ENCODE measurements at places on chromosomes 11 and 22.

DNA sequence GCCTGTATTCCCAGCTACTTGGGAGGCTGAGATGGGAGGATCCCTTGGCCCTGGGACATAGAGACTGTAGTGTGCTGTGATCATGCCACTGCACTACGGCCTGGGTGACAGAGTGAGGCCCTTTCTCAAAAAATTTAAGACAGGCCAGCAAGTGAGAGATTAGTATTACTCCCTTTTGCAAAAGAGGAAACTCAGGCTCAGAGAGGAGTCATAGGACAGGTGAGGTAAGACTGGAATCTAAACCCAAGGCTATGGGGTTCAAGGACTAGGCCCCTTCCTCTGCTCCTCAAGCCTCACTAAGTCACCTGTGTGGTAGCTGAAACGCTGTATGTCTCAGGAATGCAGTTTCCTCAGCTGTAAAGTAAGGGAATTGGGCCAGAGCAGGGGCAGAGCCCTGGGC is 1.6 kb upstream of the P2RY2 start:
- DNase-seq: no peak

DNA sequence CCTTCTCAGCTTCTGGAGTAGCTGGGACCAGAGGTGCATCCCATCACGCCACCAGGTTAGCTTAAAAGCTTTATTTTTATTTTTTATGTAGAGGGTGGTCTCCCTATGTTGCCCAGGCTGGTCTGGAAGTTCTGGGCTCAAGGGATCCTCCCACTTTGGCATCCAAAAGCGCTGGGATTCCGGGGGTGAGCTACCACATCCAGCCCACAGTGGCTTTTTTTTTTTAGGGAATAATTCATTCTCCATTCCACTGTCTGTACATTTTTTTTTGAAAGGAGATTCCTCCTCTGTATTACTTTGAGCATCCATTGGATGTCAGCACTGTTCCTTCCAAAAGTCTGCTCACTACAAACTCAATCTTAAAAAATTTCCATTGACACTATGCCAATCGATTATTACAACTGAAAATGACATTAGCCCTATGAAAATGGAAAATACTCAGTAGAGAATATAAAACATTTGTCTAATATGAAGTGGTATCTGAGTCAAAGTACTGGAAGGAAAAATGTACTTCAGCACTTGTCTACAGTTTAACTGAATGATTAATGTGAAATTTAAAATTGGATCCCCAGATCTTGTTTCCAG is 1.3 kb upstream of the LPXN start:
- no peak for DNase-seq

DNA sequence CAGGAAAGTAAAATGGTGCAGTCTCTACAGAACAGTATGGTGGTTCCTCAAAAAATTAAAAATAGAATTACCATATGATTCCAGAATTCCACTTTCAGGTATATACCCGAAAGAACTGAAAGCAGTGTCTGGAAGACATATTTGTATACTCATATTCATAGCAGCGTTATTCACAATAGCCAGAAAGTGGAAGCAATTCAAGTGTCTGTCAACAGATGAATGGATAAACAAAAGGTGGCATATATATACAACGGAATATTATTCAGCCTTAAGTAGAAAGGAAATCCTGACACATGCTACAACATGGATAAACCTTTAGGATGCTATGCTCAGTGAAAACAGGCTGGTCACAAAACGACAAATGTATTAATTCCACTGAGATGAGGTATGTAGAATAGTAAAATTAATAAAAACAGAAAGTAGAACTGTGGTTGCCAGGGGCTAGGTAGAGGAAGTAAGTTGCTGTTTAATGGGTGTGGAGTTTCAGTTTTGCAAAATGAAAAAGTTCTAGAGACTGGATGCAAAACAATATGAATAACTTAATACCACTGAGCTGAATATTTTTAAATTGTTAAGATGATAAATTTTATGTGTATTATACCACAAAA is 14.5 kb downstream of the SAA1 start:
- no peak for DNase-seq

GRCh38 chr22:31556627-31557203 is 60.4 kb downstream of the SFI1 start:
- no peak for DNase-seq

DNA sequence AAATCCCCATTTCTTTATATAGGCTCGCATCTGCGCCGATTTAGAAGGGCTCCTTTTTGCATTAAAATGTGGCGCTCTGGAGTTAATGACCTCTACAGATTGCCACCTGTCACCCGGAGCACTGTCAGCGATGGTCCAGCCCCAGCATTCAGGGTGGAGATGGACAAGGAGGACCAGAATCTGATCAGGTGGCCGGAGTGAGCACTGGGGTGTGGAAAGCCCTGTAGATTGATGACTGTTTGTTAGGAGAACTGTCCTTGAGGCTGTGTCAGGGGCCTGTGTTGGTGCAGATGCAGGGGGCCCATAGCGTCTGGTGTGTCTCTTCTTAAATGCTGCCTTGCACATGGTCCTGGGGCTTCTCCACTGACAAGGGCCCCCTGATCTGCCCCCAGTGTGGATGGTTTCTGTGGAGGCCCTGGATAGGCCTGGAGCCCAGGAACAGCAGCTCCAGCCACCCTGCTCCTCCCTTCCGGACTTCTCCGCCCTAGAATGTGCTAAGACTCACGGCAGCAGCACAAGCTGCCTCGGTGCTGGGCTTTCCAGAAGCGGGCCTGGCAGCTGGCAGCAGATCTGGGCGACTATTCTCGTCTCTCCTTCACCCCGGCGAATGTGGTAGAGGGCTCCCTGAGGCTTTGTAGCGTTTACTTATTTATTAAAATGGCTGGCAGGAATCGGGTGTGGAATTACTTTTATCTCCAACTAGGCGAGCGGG is 1333.3 kb downstream of the BRD1 start:
- DNase-seq: no peak

DNA sequence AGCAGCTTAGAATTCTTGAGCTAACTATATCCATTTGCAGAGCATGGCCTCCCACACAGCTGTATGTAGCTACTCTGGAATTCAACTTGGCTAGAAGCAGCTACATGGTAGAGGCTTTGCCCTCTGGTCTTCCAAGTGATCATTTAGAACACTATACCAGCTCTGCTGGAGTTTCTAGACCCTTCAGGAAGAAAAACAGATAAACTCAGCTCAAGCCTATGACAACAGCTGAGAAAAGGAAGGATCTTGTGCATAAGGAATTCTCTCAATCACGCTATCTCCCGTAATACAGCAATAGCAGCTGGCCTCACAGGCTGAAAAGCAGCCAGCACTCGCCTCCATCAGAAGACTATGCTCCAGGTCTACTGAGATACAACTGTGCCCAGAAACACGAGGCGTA is 50.6 kb upstream of the APOA1 start:
- no peak for DNase-seq

GRCh38 chr11:128860571-128861361 is 6.3 kb downstream of the KCNJ1 start:
- no peak for DNase-seq

DNA sequence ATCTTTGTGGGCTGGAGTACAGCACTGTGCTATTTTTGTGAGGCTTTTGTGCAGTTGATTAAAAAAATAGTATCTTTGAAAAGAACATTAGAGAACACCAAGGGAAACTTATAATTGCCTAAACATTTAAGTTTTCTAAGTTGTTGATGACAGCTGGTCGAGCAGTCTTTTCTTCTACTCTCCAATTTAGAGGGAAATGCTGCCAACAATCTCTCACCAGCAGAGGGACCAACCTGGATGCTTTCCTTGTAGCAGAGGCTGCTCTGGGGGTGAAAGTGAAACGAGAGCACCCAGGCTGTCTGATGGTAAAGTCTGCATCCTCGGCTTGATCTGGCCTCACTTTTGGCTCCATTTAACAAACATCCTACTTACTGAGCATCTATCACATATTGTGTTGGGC is 1286.5 kb upstream of the TENM4 start:
- no peak for DNase-seq

DNA sequence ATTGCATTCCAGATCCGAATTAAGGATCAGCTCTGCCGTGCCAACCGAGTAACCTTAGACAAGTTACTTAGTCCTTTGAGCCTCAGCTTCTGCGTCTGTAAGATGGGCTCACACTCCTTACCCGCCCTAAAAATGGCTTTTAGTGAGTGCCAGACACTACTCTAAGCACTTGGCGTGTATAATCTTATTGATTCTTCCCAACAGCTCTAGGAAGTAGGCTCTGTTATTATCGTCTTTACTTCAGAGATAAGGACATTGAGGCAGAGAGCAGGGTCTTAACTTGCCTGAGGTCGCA is 21.7 kb upstream of the ROBO3 start:
- DNase-seq: no peak

DNA sequence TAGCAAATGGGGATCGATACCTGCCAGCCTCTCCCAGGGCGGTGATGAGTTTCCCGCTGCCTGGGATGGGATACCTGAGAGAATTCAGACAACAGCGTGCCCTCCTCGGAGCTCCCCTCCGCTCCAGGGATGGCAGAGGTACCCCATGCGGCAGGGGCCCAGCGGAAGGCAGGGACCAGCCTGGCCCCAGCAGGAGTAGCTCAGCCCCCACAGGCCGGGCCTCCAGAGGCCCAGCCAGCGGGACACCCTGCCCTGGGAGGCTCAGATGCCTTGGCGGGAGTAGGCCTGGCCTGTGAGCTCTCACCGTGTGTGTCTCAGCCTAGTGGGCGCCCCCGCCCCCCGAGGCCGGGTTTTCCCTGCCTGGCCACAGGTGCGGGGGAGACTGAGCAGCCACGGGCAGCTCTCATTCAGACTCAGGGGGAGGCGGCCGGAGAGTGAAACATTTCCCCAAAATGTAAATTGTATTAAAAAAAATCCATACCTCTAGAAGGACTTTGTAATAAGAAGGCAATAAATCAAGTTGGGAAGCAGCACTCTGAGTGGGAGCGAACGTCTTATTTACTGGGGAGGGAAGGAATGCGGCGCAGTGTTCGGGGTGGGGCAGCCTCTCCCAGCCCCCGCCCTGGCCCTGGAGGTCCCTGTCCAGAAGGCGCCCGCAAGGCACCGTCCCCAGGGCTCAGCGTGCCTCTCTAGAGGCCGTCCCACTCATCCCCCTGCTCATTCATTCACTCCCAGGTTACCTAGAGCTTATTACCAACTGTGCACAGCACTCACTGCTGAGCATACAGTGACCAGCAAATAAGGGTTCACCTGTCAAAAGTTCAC is 888.0 kb downstream of the BRD1 start:
- no peak for DNase-seq

GRCh38 chr22:30288419-30289140 is 725 bp downstream of the CASTOR1 start:
- no peak for DNase-seq

DNA sequence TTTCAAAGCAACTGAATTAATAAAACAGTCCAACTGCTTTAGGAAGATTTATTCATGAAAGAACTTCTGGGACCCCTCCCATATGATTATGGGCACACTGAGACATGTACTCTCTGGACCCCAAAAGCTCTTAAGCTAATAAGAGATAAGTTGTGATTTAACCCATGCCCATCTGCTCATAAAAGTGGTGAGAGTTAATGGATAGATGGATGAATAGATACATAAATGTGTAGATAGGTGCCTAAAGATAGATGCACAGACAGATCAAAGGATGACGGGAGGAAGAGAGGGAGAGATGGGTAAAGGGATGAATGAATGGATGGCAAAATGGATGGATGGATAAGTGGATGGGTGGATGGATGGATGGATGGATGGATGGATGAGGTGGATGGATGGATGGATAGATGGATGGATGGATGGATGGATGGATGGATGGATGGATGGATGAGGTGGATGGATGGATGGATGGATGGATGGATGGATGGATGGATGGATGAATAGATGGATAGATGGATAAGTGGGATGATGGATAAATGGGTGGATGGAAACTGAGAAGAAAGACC is 29.4 kb upstream of the TH start:
- DNase-seq: no peak

Data from activated T-cell treated with anti-CD3 and anti-CD28 coated beads for 48 hours (primary cell).